ENCODE measurements at places on chromosomes 11 and 22. TPM values are rescaled to one million over a fixed set of nuclear protein-coding genes. Genes with fewer than 3 reads are reported as not detected.

GVQW3 gene
- polyA plus RNA-seq = 2.4 TPM

HORMAD2 gene
- polyA plus RNA-seq = 0.03 TPM

OR8A1 gene
- polyA plus RNA-seq = not detected

ADAMTS15 gene
- polyA plus RNA-seq = 3.5 TPM

RAG2 gene
- polyA plus RNA-seq = not detected

INS gene
- 8,847 TPM for polyA plus RNA-seq

CDC42EP2 gene
- 5.4 TPM for polyA plus RNA-seq

APOA1 gene
- 1.3 TPM for polyA plus RNA-seq

RAB3IL1 gene
- polyA plus RNA-seq = 44.5 TPM

SMC1B gene
- polyA plus RNA-seq = not detected

SLC25A17 gene
- polyA plus RNA-seq = 8.3 TPM

All from adipose tissue (tissue), 3 donors.